Stimulated activated CD8-positive, alpha-beta memory T cell treated with anti-CD3 and anti-CD28 coated beads, Interleukin-4, amount 100 ng/mL, for 1 hour (primary cell): ENCODE measurements at places on chromosomes 6 and 20.

- DNase-seq, result no peak
These were observed 4.6 kb downstream of the SLC22A16 start for GRCh38 chr6:110471726-110472365.

- no peak for DNase-seq
These were observed 108.4 kb downstream of the PLCB4 start for GRCh38 chr20:9177278-9177677.

GRCh38 chr6:69758214-69758613, 38.6 kb downstream of the LMBRD1 start:
- DNase-seq, result no peak

DNA sequence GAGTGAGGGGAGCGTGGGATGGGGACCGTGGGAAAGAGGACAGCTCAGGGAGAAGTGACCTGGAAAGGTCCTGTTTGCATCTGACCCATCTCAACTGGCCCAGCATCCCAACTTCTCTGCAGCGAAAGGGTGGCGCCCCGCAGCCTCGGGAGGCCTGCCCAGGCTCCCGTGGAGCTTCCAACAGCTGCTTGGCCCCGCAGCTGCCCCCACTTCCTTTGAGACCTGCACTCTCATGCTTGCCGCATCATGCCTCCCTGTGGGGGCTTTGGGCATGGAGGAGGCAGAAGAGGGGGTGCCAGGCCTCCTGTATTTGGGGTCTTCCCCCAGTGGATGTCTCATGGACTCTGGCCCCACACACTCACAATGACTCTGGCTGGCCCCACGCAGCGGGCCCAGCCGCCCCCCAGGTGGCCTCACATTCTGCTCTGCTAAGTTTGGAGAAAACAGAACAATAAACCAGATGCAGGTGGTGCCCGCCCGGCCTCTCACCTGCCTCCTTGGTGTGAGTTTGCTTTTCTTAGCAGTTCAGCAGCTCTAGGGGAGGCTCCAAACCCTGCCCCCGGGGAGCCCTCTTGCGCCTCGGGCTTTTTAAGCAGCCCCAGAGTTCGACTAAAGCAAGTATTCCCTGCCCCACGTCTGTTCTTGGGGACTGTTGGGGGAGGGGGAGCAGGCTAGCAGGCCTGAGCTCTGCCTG, 40.7 kb downstream of the CPXM1 start:
- no peak for DNase-seq

GRCh38 chr20:137668-138490, 4.5 kb upstream of the DEFB126 start:
- no peak for DNase-seq

GRCh38 chr6:44650495-44650894, 263.0 kb downstream of the CDC5L start:
- no peak for DNase-seq
